CD4-positive, alpha-beta T cell treated with Interleukin-10 for 1 hour (primary cell): ENCODE measurements at places on chromosomes 2 and 18.

GRCh38 chr2:70418514-70418913 is 116.6 kb upstream of the FAM136A start:
- no peak for DNase-seq

- DNase-seq, result no peak
Measured at GRCh38 chr2:129055824-129056223, 737.2 kb upstream of the HS6ST1 start.

- no peak for DNase-seq
Measured at GRCh38 chr2:14723684-14724083, 91.2 kb downstream of the LRATD1 start.

DNA sequence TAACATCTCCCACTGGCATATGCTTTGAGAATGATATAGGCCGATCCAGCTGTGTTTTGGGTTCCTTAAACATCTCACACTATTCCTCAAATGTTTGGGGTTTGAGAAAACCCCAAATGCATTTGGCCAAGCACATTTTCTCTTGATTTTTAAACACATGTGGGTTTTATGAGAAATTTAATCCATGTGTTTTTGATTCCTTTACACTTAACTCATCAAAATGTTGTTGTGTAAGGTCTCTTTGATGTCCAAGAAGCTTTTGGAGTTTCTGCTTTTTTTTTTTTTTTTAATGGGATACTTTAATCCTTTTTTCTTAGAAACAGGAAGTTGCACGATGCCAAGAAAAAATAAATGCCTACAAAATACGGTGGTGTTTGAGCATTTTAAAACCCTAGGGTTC is 339.8 kb upstream of the TCF4 start:
- DNase-seq, result no peak

GRCh38 chr2:137155356-137156104 is 390.2 kb downstream of the THSD7B start:
- no peak for DNase-seq

- no peak for DNase-seq
Measured at GRCh38 chr2:23268467-23269263, 116.3 kb upstream of the KLHL29 start.

- no peak for DNase-seq
Measured at GRCh38 chr2:233360771-233361176, 6.5 kb downstream of the DGKD start.

DNA sequence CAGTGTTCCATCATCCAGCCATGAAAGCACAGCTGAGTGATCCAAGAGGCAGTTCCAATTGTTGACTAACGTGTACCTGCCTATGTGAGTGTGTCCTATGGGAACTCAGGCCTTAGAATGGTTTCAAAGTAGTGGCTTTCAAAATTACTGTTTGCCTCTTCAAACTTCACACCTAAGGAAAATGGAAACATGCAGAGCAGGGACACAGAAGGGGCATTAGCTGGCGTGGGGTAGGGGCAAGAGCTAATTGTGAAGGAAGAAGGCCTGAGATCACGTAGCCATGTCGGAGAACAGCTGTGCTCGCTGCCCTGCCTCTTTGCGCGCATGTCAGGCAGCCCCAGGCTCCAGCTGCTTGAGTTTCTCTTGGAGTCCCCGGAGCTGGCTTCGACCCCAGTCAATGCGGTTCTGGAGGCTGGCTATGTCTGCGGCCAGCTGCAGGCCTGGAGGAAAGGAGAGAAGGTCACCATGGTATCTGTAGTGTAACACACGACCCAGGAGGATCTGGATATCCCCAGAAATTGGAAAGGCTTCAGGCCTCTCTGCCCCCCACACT is 3.8 kb upstream of the IMP4 start:
- no peak for DNase-seq

GRCh38 chr2:147173189-147173581 is 671.6 kb upstream of the ACVR2A start:
- no peak for DNase-seq

DNA sequence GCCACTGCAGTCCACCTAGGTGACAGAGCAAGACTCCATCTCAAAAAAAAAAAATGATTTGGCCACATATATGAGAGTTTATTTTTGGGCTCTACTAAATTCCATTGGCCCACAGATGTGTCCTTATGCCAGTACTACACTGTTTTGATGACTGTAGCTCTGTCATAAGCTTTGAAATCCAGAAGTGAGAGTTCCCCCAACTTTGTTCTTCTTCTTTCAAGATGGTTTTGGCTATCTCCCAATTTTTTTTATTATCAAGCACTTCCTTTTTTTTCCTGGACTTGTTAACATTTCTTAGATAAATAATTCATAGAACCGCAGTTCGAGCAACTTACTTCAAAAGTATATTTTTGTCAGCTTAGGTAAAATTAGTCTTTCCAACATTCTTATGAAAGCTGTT is 96.9 kb downstream of the TSHZ1 start:
- DNase-seq, result no peak

DNA sequence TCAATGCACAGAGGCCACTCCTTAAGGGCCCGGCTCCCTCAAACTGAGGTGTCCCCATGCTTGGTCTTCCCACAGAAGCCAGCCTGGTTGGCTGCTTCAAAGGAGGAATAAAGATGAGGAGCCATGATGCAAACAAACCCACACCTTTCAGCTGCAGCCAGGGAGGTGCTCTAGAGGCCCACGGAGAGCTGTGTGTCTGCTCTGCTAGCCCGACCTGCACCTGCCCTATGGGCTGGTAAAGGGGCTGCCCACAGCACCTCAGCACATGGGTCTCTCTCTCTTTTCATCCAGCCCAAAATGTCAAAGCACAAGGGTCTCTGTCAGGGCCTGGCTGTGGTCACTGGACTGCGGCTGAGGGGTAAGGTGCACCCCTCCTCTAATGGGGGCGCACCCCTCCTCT is 132.1 kb downstream of the MSH2 start:
- no peak for DNase-seq

GRCh38 chr18:35118641-35119040 is 77.4 kb downstream of the MAPRE2 start:
- no peak for DNase-seq

DNA sequence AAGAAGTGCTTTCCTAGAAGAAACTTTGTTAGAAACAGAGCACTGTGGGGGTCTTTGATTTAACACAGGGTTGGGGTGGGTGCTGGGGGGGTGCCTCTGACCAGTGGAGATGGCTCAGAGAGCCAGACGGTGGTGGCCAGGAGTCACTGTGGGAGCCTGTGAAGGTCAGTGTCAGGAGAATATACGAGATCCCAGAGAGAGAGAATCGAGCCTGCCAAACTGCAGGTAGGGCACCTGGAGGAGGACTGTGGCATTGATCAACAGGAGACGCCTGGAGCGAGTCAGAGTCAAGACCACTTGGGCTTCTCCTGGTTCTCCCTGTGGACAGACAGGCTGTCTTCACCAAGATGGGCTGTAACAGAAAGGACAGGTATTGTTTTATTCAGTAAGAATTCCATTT is 136.5 kb upstream of the TWIST2 start:
- no peak for DNase-seq

DNA sequence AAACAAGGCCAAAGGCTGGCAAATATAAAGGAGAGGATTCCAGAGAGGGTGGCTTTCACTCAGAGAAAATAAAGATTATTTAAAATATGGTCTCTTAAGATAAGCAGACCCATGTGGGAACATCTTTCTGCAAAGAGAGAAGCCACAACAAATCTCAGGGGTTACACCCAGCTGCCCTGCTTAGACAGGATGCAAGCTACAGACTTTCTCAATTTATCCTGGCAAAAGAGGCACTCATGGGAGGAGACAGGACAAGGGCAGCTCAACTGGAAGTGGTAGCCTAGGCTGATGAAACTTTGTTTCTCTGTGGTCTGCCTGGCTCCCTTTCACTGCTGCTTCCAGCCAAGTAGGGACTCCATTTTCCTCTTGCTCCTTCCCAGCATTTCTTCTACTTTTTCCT is 25.9 kb upstream of the SULT1C4 start:
- no peak for DNase-seq

- no peak for DNase-seq
Measured at GRCh38 chr2:222398446-222398885, 25.9 kb upstream of the SGPP2 start.

GRCh38 chr18:72672364-72673184 is 128.4 kb upstream of the CBLN2 start:
- DNase-seq, result no peak

- DNase-seq, result no peak
Measured at GRCh38 chr2:71130905-71131244, 441 bp downstream of the MPHOSPH10 start.

DNA sequence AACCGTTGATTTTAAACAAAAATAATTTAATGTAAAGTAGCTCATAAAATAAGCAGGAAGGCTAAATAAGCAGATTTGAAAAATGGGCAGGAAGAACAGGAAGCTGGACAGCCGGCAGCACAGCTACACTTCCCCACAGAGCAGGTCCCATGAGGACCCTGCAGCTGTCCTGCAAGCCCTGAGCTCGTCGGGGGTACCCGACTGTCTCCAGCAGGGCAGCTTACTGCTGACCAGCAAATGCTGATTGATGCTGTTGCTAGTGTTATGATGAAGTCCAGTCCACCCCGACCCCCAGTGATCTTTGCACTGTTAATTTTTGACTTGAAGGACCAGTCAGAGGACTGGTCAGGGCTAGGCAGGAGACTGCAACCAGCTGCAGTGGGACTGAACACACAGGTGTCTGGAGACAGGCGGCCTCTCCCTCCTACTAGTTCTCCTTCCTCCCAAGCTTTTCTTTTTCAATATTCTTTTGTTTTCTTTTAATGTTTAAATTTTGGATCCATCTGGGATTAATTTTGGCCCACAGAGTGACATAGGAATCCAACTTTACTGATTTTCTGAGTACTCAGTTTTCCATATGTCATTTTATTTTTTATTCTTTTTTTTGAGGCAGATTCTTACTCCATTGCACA is 27.7 kb downstream of the POLE4 start:
- DNase-seq, result no peak

DNA sequence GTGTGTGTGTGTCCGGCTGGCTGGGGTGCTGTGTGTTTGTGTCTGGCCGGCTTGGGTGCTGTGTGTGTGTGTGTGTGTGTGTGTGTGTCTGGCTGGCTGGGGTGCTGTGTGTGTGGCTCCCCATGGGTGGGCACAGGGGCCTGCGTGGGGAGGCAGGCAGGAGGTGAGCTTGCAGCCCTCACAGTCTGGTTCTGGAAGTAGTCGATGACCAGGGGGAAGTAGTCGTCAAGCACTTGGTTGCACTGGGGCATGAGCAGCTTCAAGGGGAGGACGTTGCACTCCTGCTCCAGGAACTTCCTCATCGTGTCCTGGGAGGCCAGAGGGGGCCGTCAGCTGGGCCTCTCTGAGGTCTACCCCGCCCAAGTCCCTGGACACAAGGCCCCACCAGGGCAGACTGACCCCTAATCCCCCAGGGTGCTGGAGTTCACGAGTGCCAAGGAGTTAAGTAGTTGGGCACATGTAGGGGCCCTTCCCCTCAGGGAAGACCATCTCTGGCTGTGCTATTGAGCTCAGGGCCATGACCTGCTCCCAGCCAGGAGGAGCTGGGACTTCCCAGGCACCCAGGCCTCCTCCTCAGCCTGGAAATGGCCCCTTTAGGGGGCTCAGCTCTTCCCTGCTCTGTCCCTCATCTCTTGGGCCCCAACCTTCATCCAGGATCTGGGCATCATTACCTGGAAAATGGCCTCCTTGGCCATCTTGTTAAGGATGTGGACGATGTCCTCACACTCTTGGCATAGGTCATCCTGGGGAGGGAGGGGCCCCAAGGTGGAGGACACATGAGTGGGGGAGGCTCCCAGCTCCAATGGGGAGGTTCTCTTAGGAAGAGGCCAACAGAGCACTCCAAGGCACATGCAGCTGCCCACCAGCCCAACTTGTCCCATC is 1.3 kb downstream of the SFTPB start:
- DNase-seq, result no peak

DNA sequence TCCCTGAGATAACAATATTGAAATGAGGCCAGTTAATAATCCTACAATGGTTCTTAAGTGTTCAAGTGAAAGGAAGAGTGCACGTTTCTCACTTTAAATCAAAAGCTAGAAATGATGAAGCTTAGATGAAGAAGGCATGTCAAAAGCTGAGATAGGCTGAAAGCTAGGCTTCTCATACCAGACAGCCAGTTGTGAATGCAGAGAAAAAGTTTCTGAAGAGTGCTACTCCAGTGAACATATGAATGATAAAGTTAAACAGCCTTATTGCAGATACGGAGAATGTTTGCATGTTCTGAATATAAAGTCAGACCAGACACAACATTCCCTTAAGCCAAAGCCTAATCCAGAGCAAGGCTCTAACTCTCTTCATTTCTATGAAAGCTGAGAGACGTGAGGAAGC is 51.4 kb downstream of the EML4 start:
- DNase-seq, result no peak

DNA sequence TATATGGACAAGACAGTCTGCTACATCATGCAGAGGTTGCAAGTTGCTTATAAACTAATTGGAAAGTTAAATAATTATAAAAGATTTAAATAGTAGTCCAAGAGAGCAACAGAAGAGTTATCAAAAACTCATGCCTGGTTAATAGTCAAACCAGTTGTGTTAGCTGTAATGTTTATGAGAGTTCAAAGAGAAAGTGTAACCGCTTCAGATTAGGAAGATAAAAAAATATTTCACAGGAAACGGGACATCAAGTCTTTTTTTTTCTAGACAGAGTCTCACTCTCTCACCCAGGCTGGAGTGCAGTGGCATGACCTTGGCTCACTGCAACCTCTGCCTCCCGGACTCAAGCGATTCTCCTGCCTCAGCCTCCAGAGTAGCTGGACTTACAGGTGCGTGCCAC is 34.6 kb upstream of the RNF125 start:
- peak; percentile 27 for DNase-seq

DNA sequence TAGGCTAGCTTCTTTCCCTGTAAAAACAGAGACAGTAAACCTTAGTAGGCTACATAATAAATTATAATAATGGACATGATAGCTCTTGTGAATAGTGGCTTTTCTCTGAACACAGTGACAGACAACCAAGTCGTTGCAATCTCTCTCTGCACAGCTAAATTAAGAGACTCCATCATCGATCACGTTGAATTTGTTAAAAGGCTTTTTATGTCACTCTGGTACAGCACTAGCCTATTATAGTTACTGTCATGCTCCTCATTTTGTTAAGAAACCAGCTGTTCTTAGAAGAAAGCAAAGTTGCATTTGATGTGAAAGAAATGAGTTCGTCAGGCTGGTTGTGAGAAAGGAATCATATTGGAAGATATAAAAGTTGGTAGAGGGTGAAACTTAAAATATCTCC is 50.3 kb upstream of the ARHGAP28 start:
- no peak for DNase-seq

DNA sequence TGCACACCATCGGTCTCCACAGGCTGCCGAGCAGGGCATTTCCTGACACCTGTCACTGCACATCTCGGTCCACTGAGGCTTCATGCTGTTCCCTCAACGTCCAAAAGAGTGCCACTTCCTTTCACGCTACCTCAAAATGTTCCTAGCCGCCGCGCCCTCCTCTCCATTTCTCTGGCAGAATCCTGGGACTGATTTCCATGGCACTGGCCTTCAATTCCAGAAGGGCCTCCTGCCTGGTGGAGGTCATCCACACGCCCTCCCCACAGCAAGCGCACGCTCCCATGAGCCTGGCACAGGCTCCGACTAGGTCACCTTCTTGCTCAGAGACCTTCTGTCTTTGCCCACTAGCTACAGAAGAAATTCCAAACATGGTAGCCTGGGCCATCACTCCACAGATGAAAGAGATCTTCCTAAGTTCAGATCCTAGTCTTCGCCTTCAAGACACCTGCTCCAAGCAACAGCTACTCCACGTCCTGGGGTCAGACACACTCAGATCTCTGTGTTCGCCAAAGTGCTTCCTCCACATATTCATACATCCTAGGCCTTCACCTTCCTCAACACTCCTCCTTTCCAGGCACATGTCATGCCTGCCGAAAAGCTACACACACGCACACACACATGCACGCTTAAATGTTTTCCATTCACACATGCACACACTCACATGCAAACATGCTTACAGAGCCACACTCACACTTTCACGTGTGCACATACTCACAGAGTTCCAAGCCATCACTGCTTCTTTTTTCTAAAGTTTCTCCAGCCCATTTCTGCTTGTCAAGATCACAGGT is 94.0 kb downstream of the PXDN start:
- DNase-seq, result no peak
